ENCODE measurements at places on chromosomes 4 and X.

DNA sequence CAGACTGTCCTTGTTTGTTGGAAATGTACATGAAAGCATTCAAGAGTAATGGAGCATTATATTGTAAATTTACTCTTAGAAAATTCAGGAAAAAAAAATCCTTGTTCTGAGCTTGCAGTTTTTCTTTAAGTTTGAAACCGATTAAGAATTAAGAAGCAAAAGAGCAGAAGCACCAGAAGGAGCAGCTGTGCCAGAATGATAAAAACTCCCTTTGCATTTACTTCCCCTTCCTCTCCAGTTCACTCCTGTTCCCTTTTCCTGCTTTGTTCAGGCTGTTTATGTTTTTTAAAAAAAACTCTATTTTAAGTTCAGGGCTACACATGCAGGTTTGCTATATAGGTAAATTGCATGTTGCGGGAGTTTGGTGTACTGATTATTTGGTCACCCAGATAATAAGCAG lies 90.3 kb downstream of the ATOH1 start:
- DNase-seq: no peak

DNA sequence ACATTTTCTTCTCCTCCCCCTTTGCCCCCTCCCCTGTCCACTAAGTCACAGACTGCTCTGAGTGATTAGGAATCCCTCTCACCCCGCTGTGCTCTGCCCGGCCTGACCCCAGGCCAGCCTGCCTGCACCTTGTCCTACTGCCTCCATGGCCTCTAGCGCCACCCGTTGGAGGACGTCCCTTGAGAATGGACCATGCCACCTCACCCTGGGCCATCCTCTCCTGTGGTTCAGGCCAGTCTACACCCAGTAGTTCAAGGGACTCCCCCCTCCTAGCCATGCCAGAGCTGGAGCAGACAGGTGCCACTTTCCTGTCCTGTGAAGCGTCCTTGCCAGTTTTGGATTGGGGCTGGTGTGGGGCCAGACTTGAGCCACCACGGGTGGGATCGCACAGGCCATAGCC lies 9.7 kb upstream of the IRAK1 start:
- no peak for DNase-seq

- no peak for DNase-seq
These were observed 8.7 kb downstream of the PDE6B start for GRCh38 chr4:633976-634598.

- DNase-seq: no peak
These were observed 298.0 kb upstream of the TET2 start for GRCh38 chr4:104848597-104849225.

DNA sequence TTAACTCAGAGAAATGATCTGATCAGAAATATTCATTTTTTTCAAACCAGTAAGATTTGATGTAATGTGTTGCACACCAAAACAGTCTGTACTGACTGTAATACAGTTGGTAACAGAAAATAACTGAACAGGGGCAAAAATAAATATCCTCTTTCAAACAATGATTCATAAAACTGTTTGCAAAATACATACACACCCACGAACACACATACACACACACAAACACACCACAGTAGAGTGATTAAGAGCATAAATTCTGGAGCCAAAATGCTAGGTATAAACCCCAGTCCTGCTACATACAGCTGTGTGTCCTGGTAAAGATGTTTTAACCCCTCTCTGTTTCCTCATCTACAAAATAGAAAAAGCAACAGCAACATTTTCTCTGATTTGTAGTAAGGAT lies 376.6 kb downstream of the PDGFC start:
- no peak for DNase-seq

Measured in GM12864 (cell line).